NCI-H1930 (cell line): ENCODE measurements at places on chromosomes 6 and 20.

- no peak for DNase-seq
Measured at GRCh38 chr6:159996626-159997497, 28.0 kb downstream of the IGF2R start.

DNA sequence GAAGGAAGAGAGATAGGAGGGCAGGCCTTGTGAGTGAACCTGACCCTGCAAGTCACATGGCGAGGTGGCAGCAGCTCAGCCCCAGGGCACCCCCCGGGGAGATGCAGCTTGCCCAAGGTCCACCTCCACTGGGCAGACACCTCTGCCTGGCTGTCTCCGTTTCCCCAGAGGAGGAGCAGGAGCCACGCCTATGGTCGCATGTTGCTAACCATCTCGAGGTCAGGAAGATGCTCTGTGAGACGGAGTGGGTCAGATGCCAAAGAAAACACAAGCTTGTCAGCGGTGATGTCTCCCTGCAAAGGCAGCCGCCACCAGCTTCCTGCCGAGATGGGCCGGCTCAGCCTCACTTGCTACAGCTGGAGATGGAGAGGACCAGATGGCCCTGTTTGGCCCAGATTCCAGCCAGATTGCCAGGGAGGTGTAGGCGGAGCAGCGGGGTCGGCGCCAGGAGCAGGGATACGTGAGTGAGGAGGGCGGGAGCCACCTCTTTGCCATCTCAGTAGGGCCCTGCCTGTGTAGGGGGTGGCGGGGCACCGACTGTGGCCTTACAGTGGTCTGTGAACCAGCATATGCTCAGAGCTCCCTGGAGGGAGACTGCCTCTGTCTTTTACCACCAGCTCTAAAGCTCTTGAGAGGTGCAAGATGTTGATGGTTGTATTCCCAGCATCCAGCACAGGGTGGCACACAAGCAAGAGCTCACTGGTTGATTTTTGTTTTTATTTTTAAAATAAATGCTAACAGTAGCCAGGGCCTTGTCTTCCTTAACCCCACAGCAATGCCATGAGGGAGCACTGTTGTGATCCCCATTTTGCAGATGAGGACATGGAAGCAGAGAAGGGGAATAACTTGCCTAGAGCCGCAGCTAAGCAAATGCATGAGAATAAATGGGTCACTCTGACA lies 42.9 kb upstream of the FAM83D start:
- DNase-seq, result no peak

- no peak for DNase-seq
Measured at GRCh38 chr6:111667931-111668330, 62.3 kb upstream of the TRAF3IP2 start.

DNA sequence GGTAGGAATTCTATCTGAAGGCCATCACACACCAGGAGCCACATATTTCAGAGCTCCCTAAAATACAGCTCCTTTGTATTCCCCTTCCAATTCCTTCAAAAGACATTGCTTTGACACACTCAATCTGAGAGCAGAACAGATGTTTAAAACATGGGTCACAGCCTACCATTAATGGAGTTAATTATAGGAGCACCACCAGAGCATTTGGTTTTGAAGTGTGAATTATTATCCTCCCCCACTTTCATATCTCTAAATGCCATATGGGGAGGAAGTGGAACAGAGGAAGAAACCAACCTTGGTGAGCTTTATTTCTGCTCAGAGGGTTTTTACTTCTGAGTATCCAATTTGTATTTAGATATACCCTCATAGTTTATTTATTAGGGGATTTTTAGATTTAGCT lies 50.7 kb upstream of the TNFRSF21 start:
- DNase-seq, result no peak

DNA sequence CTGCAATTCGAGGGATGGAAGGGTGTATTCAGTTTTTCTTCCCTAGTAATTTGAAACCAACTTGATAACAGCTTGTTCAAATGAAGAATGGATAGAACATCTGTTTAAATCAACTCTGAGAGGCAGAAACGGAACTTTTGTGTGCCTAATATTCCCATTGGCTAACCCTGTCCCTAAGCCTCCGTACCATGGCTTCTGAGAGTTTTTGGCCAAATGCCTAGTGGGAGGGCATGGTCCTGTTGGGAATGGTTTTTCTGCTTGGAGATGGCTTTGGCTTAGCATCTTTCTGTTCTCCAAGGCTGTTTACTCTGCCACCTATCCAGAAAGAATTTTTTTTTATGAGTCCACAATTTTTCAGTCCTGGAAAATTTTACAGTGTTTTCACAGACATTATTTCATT lies 126.7 kb upstream of the MLIP start:
- DNase-seq, result no peak

DNA sequence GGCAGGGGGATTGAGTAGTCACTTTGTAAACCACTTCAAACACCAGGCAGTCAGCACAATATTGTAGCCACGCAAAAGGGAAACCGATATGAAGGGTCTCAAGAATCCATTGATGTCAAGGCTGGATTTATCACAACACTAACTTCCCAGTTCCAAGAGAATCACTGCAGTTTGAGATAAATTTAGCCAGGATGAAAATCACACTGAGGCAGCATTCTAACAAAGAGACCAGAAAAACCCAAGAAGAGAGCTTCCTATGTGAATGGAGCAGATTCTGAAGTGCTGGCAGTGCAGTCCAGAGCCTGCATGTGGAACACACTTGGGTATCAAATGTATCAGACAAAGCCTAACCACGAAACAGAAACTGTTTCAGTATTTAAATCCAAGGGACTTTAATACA lies 84.6 kb downstream of the KIF16B start:
- DNase-seq, result no peak

DNA sequence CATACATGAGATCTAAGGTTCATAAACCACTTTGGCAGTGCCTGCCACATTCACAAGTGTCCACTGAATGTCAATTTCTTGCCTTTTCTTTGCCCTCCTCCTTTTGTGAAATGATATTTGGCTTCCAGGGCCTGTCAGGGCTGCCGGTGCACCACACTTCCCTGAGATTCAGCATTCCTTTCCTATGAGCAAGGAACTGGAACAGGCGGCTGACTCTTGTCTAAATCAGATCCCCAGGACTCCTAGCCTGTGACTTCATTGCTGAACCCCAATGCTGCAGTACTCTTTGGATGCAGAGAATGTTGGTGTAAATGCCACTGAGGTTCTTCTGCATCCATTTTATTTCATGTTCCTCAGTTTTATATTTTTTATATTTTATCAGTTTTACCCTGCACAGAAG lies 172.2 kb downstream of the ARID1B start:
- no peak for DNase-seq

- no peak for DNase-seq
Measured at GRCh38 chr20:39516964-39517363, 554.8 kb downstream of the DHX35 start.
